ENCODE measurements at places on chromosomes 2 and 18. TPM values are rescaled to one million over a fixed set of nuclear protein-coding genes. Genes with fewer than 3 reads are reported as not detected.

RAB27B gene
- total RNA-seq, result 0.31 TPM

UGT1A8 gene
- not detected for total RNA-seq

DSC2 gene
- 15.4 TPM for total RNA-seq

C1QL2 gene
- not detected for total RNA-seq

IL1RL1 gene
- 22.6 TPM for total RNA-seq

COMMD1 gene
- total RNA-seq, result 45.0 TPM

DYNAP gene
- 4.9 TPM for total RNA-seq

SERPINB12 gene
- not detected for total RNA-seq

FSHR gene
- total RNA-seq, result not detected

CNOT9 gene
- total RNA-seq, result 35.3 TPM

VWA3B gene
- total RNA-seq, result not detected

C2orf80 gene
- not detected for total RNA-seq

ADCYAP1 gene
- not detected for total RNA-seq

TYMS gene
- total RNA-seq, result 5.7 TPM

EMILIN2 gene
- 20.9 TPM for total RNA-seq

PELI1 gene
- 22.4 TPM for total RNA-seq

CEP76 gene
- 10.9 TPM for total RNA-seq

RPIA gene
- 6.4 TPM for total RNA-seq

GCG gene
- not detected for total RNA-seq

NT5DC4 gene
- total RNA-seq, result not detected

GNLY gene
- 0.54 TPM for total RNA-seq

PER2 gene
- total RNA-seq, result 8.7 TPM

PTRHD1 gene
- total RNA-seq, result 12.1 TPM

TUBB8B gene
- total RNA-seq, result not detected

CHRND gene
- total RNA-seq, result not detected

ANXA4 gene
- total RNA-seq, result 49.0 TPM

RAX gene
- total RNA-seq, result not detected

APOB gene
- total RNA-seq, result 3.1 TPM

MDH1B gene
- 1.2 TPM for total RNA-seq

NRP2 gene
- 429 TPM for total RNA-seq

RTKN gene
- 17.3 TPM for total RNA-seq

EGR4 gene
- total RNA-seq, result not detected

PIEZO2 gene
- total RNA-seq, result 0.64 TPM

IL36G gene
- 1.8 TPM for total RNA-seq

NFATC1 gene
- total RNA-seq, result 21.3 TPM

BMP10 gene
- 0.19 TPM for total RNA-seq

PIKFYVE gene
- 24.9 TPM for total RNA-seq

CGREF1 gene
- total RNA-seq, result 1.0 TPM

PAX3 gene
- not detected for total RNA-seq
